NCI-H1417 (cell line): ENCODE measurements at places on chromosomes 4 and X.
A peak's percentile ranks its signal among the peaks of the same experiment; 100 is the strongest.

DNA sequence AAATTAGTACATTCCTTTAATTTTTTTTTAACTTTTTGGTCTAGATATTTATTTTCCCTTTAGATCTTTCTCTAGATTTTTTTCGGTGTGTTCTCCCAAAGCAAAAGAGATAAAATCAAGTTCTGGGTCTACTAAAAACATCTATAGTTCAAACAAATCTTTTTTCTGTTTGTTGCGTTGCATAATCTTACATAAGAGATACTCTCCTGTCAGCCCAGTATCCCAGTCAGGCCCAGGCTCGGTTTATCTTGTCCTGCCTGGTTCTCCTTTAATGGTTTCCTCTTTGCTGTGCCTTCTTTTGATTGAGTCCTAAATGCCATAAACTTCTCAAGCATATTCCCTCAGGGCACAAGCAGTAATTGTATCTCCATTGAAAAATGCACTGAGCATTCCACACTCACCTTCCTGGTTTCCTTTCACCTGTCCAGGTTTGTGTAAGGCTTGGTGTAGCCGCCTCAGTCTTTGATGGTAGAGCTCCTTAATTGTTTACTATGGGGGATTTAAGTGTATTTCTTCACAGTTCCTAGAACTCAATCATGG is 104.9 kb downstream of the TMEM131L start:
- no peak for DNase-seq

DNA sequence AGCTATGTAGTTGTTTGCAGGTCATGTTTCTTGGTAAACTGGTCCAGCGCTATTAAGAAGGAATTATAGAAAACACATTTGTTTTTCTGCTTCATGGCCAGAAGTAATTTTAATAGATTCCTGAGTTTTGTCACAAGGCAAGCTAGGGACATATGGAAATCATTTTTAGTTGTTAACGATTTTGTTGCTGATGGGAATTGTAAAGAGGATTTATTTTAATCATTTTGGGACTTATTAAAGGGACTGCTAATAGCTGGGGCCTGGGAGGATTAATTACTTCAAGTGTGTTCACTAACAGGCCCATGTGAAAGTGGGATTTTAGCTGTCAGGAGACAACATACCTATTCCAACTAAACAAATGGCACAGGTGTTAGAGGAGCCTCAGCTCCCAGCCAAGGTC is 492.0 kb upstream of the ARX start:
- no peak for DNase-seq

DNA sequence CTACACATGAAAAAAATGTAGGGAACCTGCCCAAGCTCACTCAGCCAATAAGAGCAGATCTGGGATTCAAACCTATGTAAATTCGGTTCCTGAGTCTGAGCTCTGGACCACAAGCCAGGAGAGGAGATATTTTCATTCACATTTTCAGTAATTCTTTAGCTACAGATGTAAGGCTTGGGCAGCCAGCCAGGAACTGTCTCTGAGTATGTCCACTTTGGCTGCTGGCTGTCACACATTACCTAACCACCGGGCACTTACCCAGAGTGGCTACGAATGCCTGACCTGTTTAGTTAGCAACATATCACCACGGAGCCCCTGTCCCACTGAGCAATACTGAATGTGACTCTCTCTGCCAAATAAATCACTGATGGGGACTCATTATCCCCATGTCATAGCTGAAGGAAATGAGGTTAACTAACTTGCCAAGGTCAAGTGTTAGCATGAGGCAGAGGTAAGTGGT is 15.3 kb downstream of the USP46 start:
- no peak for DNase-seq

DNA sequence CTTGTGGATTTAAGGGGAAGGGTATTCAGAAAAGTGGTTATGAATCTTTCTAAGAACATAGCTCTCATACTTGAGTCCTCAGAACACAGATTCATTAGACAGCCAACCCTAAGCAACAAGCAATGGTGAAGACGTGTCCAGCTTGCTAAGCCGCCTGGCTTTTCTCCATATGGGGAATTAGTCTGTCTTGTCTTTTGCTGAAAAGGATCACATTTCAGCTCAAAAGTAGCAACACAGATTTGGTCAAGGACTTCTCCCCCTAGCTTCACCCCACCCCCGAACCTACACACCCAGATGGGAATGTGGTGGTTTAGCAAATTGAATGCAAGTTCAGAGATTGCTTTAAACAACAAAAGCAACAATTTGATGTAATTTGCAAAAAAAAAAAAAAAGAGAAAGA is 103.3 kb upstream of the RASGEF1B start:
- no peak for DNase-seq

- no peak for DNase-seq
Observed at GRCh38 chrX:112800971-112801775, 39.5 kb downstream of the AMOT start.

- no peak for DNase-seq
Observed at GRCh38 chr4:183100827-183101226, 1.8 kb downstream of the WWC2 start.

DNA sequence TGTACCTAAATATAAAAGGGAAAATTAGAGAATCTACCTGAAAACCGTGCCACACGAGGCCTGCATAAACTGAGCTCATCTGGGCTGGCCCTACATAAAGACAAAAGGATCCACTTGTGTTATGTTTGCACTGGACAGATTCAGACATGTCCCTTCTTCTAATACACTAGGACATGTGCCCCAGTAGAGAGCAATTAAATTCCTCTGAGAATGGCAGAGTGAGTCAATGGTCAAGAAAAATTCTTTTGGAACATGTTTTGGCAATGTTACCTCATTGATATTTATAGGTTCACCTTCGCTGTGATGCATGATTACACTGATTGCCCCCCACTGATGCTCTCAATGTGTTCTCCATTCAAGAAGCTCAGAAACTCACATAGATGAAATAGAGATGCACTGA is 95.2 kb downstream of the MANBA start:
- DNase-seq, result peak; percentile 46
